Esophagus mucosa (tissue), 1 donor: ENCODE measurements at places on chromosomes 1 and 21.

DNA sequence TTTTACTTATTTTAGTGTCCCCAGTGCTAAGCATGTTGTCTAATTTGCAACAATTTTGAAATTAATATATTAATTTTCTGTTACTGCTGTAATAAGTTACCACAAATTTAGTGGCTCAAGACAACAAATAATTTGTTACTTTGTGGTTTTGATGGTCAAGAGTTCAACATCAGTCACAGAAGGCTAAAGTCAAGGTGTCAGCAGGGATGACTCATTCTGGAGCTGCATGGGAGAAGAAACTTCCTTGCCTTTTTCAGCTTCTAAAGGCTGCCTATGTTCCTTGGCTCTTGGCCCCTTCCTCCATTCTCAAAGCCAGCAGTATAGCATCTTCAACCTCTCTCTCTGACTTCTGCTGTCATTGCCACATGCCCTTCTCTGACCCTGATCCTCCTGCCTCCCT is 271.8 kb downstream of the HLX start:
- no peak for ATAC-seq

GRCh38 chr1:214136324-214136919 is 144.5 kb upstream of the SMYD2 start:
- ATAC-seq, result no peak

DNA sequence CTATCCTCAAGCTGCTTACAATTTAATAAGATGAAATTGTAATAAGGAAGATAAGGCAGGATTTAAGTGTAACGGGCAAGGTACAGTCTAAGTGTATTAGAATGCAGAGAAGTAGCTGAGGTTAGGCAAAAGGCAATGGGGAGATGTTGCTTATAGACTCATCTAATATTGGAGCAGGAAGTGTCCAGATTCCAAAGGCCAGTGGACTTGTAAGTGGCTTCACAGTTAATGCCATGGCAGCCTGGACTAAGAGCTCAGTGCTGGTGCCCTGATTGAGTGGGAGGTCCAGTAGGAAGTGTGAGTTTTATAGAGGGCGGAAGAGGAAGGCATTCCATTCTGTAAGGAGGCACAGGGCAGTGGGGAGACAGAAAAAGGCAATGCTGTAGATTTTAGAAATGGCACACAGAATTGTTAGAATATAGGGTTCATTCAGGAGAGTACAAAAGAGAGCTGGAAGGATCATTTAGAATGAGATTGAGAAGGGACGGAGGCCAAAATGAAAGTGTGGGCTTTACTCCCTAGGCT is 12.6 kb downstream of the MAP3K21 start:
- ATAC-seq, result no peak

DNA sequence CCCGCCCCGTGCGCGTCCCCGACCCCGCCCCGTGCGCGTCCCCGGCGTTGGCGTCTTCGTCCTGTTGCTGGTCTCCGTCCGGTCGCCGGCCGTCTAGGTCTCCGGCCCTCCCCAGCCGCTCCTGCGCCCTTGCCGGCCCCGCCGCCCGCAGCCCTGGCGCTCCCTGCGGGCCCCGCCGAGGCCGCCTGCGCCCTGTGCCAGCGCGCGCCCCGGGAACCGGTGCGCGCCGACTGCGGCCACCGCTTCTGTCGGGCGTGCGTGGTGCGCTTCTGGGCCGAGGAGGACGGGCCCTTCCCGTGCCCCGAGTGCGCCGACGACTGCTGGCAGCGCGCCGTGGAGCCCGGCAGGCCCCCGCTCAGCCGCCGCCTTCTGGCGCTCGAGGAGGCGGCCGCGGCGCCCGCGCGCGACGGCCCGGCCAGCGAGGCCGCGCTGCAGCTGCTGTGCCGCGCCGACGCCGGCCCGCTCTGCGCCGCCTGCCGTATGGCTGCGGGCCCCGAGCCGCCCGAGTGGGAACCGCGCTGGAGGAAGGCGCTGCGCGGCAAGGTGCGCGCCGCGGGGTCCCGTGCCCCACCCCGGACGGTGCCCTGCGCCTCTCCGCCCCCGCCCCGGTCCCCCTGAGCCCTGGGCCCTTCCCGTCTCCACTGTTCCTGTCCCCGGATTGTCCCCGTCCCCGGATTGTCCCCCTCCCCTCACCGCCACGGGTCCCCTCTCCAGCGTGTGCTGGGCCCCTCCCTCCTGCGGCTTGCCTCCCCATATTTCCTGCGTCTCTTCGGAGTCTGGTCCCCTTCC is at the start of gene RNF187:
Gene RNF187 (plus strand): TSS at position 47 of the 789 bp plus-strand sequence.
- ATAC-seq, result peak; percentile 84

- no peak for ATAC-seq
Measured at GRCh38 chr1:18093646-18094045, 14.0 kb upstream of the IGSF21 start.

- ATAC-seq, result no peak
Measured at GRCh38 chr21:45767071-45768006, 123.8 kb downstream of the PCBP3 start.

GRCh38 chr1:179808503-179808902 is 65.4 kb downstream of the FAM163A start:
- no peak for ATAC-seq

DNA sequence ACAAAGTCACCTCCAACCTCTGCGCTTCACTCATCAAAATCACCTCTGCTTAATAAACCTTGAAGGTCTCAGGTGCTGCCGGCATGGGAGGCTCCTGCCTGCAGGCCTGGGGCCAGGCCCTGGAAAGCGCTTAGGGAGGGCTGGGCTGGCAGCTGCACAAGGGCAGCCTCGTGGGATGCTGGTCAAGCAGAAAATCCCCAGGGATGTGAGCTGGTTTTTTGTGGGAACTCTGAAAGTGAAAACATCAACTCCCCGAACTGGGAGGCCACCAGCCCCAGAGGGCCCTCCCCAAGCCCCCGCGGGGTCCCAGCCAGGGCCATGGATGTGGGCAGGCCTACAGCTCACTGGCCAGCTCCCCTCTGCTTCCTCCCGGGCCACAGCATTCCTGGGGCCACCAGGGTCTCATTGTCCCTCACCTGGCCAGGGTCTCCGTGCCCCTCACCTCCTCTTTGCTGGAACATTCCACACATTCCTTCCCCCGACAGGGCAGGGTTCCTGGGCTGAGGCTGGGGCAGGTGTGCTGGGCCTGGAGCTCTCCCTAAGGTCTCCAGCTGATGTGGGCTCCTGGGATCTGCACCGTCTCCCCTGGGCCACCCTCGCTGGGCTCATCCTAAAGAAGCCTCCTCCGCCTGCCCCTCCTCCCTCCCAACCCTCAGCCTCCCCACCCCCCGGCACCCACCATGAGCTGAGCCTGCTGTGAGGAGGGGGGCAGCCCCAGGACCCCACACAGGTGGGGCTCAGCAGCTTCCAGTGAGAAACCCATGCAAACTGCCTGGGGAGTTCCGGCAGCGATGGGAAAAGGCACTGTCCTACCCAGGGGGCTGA is 36.0 kb upstream of the POFUT2 start:
- no peak for ATAC-seq

DNA sequence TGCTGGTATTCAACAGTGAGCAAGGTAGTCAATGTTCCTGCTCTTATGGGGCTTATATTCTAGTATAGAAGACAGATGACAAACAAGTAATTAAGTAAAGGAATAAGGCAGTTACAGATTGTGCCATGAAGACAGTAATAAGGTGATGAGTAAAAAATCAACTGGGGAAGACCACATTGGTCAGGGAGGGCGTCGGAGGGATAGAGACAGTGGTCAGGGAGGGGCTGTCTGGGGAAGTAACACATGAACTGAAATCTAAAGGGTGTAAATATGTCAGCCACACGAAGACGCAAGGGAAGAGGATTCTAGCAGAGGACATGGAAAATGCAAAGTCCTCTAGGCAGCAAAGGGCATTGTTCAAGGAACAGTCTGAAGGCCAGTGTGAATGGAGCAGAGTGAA is 10.1 kb downstream of the IL12RB2 start:
- ATAC-seq, result no peak

- ATAC-seq, result no peak
Measured at GRCh38 chr1:173017792-173018191, 32.9 kb downstream of the TNFSF18 start.

- no peak for ATAC-seq
Measured at GRCh38 chr1:151325231-151325630, 2.0 kb downstream of the PI4KB start.

DNA sequence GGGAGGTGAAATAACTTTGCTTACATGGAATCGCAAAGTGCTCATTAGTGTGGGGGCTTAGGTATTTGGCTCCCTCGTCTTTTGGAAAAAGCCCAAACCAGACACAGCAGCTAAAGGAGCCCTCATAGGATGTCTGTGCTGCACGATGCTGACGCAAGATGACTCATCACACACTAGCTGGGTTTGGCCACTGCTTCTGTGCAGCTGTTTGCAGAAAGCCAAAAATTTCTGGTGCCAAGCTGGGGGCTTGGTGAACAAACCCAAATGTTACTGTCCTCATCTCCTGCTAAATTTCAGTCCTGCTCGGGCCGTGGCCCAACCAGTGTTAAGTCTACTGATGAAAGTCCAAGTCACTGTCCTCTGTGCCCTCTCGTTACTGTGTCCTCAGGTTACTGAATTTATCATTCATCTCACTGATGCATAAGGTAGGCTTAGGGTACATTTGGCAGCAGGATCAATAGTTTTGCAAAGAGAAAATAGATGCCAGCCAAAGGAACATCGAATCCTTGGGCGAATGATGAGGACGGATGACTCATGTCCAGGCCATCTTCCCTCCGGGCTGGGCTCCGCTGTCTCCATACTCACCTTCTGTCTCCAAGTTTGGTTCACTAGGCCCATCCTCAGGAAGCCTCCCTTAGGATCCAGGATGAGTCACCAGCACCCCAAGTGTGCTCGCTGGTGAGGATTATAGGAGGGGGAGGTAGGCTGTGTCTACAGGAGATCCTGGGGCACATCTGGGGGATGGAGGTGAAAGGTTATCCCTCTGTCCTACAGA is 177.7 kb downstream of the ADSS2 start:
- ATAC-seq, result peak; percentile 83

DNA sequence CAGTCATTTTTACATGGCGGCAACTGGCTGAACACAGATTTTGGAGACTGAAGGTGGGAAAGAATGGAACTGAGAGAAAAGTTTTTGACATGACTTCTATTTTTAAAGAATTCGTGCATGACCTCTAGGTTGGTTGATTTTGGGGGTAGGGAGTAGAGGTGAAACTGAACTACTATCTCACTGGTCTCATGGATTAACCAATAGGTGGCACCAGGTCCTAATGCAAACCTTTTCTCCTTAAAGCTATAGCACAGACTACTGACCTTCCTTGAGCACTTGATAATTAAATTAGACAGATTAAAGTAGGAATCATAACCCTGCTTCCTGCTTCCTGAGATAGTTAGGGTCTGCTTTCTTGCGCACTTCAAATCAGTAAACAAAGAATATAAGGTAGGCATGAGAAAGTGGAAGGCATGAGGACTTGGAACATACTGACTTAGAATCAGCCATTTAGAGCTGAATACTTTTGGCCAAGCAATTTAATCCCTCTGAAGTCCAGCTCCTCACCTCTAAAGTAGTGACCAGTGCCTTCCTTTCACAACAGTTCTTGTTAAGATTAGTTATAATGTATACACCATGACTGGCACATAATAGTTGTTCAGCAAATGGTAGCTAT is 206.0 kb downstream of the CENPF start:
- no peak for ATAC-seq

GRCh38 chr1:160413716-160414115 is 13.4 kb downstream of the VANGL2 start:
- no peak for ATAC-seq

- no peak for ATAC-seq
Measured at GRCh38 chr21:16086121-16086520, 356.3 kb downstream of the USP25 start.

- peak; percentile 15 for ATAC-seq
Measured at GRCh38 chr1:160629286-160630210, 17.3 kb downstream of the SLAMF1 start.
